GM23248 (cell line): ENCODE measurements at places on chromosomes 3 and 15.

DNA sequence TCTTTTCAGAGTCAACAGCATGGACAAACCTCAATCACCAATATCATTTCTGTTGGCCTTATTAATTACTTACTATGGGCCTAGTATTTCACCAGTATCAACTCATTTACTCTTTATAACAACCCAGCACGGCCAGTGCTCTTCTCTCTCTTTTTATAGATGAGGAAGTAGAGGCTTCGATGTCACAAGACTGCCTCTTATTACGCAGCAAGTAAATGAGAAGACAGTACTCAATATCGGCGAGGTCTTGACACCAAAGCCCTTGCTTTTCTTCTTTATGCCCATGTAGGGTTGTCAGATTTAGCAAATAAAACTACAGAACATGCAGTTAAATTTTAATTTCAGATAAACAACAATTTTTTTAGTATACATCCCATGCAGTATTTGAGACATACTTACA is 99.0 kb upstream of the KCNMB2 start:
- no peak for DNase-seq

- no peak for DNase-seq
Observed at GRCh38 chr3:58141766-58142345, 68.9 kb downstream of the DNASE1L3 start.

GRCh38 chr3:143810953-143811265 is 37.4 kb downstream of the SLC9A9 start:
- DNase-seq = no peak

DNA sequence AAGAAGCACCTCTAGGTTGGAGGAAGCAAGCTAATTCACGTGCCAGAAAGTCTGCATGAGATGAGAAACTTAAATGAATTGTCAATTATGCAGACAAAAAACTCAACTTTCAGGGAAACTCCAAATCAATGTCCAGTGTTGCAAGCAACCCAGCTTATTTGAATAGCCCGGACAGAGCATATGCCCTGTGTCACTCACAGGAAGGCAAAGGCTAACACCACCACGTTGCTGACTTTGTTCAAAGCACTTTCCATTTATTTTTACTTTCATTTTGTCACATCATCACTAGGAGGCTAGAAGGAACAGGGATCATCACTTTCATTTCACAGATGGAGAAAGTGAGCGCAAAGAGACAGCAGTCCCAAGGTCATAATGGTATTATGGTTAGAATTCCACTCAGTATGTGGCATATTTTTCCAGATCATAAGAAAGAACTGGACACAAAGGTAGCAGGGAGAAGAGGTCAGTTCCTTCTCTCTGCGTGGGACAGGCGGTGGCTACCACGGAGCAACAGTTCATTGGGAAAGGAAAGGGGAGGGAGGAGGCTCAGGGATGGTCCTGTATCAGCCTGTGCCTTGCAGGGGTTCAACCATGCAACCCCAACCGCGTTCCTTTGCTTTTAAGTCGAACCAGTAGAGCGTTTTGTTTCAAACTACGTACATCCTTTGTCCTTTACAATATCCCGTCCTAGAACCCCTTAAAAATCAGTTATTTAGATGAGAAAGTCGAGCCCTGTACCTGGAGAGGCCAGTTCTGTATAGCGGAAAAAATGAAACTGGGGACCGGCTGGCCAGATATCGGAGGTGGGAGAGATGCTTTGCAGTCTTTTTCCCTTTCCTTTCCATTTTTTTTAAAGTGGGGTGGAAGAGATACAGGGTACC is 1.1 kb downstream of the HEG1 start:
- peak; percentile 76 for DNase-seq

DNA sequence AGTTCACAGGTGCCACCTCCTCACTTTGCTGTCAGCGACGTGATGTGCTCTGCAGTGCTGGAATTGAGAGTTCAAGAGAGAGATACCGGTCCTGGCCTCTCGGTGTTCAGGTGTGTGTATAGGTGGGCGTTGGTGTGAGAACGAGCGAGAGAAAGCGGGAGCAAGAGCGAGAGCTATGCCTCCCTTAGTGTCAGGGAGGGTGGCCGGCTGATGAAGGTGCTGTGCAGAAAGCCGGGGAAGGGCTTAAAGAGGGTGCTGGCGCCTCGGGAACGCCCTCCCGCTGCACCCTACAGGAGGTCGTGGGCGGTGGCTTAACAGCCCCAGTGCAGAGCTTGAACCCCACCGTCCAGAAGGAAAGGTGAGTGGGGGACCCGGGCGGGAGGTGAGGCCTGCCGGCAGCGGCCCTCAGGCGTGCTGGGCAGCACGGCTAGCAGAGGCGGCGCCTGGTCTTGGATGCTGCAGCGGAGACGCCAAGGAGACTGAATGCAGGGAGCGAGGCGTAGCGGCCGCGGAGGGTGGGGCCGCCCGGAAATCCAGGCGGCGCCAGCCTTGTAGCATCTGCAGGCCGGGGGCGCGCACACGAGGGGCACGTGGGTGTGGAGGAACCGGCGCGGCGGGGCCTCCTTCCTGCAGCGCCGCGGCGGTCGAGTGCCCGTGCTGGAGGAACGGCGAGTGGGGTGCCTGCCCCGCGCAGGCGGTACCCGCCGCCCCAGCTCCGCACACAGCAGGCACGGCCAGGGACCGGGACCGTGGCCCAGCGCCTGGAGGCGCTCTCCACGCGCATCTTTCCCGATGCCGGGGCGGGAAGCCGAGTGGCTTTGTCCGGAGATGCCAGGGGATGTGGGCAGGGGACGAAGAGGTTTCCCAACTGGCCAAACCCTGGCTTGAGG is 246.8 kb upstream of the TOPAZ1 start:
- peak; percentile 70 for DNase-seq

- peak; percentile 20 for DNase-seq
Observed at GRCh38 chr3:31880020-31880419, 101.0 kb downstream of the OSBPL10 start.

- no peak for DNase-seq
Observed at GRCh38 chr3:76869726-76870384, 170.0 kb upstream of the ROBO2 start.

DNA sequence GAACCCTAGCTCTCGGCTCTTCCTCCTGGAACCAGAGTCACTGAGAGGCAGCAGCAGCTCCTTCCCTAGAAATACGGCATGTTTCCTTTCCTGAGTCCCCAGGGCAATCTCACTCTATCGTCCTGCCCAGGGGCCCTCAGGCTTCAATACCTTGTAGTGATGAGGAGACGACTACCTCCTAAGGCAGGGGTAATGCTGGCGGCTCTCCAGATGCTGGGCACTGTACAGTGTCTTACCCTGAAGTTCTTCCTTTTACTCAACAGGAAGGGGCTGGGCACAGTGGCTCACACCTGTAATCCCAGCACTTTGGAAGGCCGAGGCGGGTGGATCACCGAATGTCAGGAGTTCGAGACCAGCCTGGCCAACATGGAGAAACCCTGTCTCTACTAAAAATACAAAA is 13.5 kb downstream of the TMEM44 start:
- no peak for DNase-seq

DNA sequence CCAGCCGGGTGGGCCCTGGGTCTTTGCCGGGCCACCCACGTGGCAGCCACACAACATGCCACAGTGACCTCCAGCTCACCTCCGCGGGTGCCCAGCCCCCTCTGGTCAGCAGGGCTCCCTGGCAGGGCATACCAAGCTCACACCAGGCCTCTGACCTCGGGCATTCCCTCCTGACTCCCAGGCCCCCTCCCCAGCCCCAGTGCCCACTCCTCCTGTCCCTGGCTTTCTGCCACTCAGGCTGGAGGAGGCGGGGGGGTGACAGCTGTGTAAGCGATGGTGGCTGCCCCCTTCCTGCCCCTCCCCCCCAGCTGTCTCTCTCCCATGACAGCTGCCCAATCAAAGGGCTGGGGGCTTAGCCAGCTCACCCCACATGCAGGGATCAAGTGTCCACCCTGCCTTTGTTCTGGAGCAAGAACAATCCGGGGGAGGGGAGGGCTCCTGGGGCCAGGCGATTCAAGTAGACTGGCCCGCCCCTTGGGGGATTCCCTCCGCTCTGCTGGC is 3.3 kb downstream of the PCBP4 start:
- DNase-seq = no peak

- DNase-seq = no peak
Observed at GRCh38 chr3:41370307-41370706, 171.0 kb downstream of the CTNNB1 start.

- peak; percentile 64 for DNase-seq
Observed at GRCh38 chr15:85624291-85624801, 170.4 kb downstream of the KLHL25 start.

GRCh38 chr3:189863031-189863430 is 231.8 kb downstream of the TP63 start:
- no peak for DNase-seq

GRCh38 chr3:196414469-196414868 is 17.8 kb downstream of the UBXN7 start:
- peak; percentile 46 for DNase-seq

- peak; percentile 11 for DNase-seq
Observed at GRCh38 chr3:152100491-152101132, 168.1 kb upstream of the MBNL1 start.

GRCh38 chr15:70172124-70172523 is 74.4 kb upstream of the TLE3 start:
- DNase-seq = no peak

DNA sequence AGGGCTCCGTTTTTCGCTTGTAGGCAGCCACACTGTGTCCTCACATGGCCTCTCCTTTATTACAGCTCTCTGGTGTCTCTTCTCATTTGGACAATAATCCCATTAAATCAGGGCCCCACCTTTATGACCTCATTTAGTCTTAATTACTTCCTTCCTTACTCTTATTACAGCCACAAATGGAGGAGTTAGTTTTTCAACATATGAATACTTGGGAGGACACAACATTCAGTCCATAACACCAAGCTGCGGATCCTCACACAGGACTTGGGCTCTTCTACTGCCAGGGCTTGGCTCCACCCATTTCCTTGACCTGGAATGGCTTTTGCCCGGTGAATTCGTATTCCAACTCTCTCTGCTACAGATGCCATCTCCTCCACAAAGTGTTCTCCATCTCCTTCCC is 74.3 kb upstream of the SLC7A14 start:
- DNase-seq = no peak

GRCh38 chr15:90711418-90711824 is 5.7 kb upstream of the BLM start:
- no peak for DNase-seq
